Activated CD4-positive, alpha-beta T cell treated with anti-CD3 and anti-CD28 coated beads for 1 hour (primary cell): ENCODE measurements at places on chromosomes 11 and 22.

GRCh38 chr11:60720460-60720859, 4.1 kb upstream of the MS4A18 start:
- DNase-seq = no peak

- no peak for DNase-seq
Observed at GRCh38 chr11:8268530-8269400, 5.1 kb upstream of the LMO1 start.

DNA sequence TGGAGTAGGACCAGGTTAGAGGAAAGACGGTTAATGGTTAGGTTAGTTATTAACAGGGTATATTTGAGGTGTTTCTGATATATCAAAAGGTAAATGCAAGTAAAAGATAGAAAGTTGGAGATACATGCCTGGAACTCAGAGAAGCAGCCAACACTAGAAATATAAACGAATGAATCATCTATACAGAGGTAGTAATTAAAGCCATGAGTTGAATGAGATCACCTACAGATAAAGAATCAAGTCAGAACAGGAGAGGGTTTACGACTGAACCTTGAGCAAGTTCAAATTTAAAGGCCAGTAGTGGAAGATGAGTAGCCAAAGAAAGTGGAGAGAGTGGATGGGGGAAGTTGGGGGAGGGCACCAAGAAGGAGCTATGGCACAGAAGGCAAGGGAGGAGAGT, 73.9 kb downstream of the SPON1 start:
- no peak for DNase-seq

GRCh38 chr11:66203847-66204246, 64.6 kb upstream of the RAB1B start:
- DNase-seq = no peak

DNA sequence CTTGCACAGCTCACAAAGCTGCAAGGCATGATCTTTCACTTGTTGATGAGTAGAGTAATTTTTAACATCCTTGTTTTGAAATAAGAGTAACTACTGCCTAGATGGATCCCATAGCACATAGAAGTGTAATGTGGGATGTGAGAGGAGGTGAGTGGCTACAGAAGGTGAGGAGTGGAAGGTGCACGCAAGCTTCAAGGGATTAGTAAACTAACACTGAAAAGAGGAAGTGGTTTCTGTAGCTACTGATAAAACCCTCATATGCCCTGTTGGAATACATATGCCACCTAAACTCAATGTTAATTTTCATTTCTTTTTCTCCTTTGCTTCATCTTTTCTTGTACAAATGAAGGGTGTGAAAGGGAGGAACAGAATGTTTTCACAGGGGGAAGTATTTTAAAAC, 22.0 kb upstream of the CTSC start:
- no peak for DNase-seq

GRCh38 chr11:17630936-17631335, 83.9 kb downstream of the OTOG start:
- no peak for DNase-seq

- DNase-seq = no peak
Observed at GRCh38 chr11:43685440-43685839, 4.9 kb downstream of the HSD17B12 start.

- DNase-seq = no peak
Observed at GRCh38 chr11:68950270-68950669, 30.5 kb downstream of the MRGPRD start.

GRCh38 chr11:70240337-70240736, 30.2 kb upstream of the PPFIA1 start:
- DNase-seq = no peak

GRCh38 chr22:29842740-29843139, 4.7 kb upstream of the ASCC2 start:
- DNase-seq = no peak

DNA sequence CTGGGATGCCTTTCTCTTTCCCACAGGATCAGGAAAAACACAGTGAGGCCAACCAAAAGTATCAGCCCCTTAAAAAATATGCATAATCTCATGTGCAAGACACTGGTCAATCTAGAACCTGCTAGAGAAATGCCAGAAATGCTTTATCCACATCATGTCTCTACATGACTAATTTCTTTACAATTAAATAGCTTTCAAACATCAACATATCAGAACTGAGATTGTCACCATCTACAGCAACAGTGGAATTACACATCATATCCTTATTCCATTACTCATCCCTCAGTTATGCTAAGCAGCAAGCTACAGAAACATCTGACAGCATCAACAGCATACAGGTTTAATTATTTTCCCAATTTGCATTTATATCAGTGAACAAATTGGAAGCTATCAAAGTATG, 78.8 kb downstream of the DDIAS start:
- DNase-seq = no peak

DNA sequence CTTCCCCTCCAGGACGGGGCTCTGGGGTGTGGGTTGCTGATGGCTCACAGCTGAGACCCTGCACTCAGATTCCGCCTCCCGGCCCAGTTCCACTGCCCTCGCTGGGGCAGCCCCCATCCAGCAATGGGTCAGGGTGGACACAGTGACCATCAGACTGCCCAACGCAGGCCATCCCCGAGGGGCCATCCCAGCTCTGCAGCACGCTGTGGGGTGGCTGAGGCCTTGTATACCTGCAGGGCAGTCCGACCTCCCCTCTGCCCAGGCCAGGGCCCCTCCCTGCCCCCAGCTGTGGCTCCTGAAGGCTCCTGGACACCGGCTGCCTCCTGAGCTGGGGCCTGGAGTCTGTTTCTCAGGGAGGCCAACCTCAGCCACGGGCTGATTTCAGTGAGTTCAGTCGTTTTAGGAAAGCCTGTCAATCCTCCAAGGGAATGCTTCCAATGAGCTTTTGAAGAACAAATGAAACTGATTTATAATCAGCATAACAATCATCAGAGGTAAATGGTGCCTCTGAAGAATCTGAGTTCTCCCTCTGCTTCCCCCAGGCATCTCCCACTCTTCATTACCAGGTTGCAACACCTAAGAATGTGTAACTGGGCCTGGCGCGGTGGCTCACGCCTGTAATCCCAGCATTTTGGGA, 95.1 kb downstream of the CELSR1 start:
- DNase-seq = no peak

- DNase-seq = no peak
Observed at GRCh38 chr11:8183111-8183510, 14.3 kb upstream of the RIC3 start.

DNA sequence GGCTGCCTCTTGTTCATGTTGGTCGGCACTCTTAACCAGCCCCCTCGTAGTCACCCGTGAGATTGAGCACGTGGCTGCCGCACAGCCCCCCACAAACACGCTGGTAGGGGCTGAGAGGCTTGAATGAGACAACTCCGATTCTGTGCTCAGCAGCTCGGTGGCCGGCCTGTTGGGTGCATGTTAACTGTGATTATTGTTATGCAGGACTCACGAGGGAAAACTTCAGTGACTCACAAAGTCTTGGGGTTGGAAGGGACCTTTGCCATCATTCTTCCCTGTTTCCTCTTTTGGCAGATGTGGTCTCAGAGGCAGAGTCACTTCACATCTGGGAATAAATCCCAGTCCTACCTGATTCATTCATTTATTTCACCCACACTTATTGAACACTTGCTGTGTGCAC, 75.2 kb downstream of the ADAMTS15 start:
- no peak for DNase-seq

DNA sequence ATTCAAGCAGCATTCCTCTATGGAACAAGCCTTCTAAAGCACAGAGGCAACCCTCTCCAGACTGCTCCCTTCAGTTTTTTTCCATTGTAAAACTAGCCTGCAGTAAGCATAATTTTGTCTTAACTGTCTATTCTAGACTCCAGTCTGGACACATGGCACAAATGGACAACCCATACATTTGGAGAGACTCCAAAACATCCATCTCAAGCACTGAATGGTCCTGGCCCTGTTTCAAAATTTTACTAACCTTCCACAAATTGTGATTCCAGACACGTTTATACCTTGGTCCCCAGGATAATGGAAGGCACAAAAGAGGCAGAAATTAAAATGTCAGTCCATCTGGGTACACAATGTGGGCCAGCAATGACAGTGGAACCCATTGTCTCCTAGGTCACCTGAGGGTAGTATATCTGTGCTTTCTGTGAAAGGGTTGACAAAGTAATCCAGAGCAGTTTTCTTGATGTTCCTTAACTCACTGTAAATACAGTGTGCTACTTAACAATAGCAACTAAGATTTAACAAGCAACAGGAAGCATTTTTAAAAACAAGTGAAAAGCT, 16.2 kb upstream of the SESN3 start:
- no peak for DNase-seq

DNA sequence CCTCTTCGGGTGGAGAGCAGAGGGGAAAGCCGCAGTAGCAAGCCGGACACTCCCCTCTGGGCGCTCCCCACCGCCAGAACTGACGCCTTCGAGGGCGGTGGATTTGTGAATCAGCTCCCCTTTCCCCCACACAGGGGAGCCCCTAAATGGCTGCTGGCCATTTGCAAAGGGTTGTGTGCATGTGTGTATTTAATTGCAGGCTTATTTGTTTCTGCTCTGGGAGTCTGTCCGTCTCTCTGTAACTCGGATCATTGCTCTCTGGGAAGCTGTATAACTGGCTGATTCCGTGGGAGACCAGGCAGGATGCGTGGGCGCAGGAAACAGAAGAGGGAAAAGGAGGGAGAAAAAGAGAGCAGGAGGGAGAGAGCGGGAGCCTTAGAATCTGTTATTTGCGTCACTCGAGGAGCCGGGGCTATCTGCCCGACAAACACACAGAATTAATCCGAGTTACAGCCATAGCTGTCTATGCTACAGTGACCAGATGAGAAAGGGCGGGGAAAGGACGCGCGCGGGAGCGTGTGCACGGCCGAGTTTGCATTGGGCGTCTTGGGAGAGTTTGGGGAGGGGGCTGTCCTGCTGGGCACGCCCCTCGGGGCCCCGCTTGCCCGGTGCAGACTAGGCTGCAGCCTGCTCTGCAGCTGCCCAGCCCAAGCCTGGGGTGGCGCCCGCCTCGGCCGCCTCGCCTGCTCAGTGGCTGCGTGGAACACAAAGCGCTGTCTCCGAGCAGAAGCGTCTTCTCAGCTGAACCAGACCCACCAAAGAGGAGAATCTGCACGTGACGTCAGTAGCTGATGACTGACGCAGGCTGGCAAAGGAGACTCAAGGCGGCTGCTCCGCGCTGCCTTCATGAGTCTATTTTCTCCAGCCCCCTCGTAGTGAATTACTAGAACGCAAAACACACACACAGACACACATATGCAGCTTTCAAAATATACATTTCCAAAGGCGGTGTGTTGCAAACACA, 105.3 kb upstream of the HSD17B12 start:
- no peak for DNase-seq

GRCh38 chr22:36215981-36216380, 14.4 kb upstream of the APOL4 start:
- DNase-seq = no peak

GRCh38 chr11:32779136-32779535, 15.3 kb downstream of the CCDC73 start:
- no peak for DNase-seq

GRCh38 chr11:122306831-122307391, 190.9 kb upstream of the BLID start:
- DNase-seq = no peak

DNA sequence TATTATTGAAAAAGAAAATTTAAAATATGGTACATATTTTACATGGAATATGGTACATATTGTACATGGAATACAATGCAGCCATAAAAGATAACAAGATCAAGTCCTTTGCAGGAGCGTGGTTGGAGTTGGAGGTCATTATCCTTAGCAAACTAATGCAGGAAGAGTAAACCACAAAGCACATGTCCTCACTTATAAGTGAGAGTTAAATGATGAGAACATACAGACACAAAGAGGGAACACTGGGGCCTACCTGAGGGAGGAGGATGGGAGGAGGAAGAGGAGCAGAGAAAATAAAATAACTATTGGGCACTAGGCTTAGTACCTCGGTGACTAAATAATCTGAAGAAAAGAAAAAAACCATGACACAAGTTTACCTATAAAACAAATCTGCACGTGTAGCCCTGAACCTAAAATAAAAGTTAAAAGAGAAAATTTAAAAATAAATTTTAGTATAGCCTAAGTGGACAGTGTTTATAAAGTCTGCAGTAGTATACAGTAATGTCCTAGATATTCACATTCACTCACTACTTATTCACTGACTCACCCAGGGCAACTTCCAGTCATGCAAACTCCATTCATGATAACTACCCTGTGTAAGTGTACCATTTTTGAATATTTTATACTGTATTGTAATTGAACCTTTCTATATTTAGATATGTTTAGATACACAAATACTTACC, 204.4 kb downstream of the FAM76B start:
- DNase-seq = no peak
